NK-92 treated with Interleukin-12 subunit alpha and Interleukin-12 subunit beta, amount 100 ng/mL, for 24 hours (cell line): ENCODE measurements at places on chromosomes 5 and 9.
A peak's percentile ranks its signal among the peaks of the same experiment; 100 is the strongest.

- no peak for DNase-seq
Observed at GRCh38 chr9:35407846-35408245, 82.1 kb upstream of the RUSC2 start.

GRCh38 chr5:115684513-115685037 lies 58.7 kb upstream of the TMED7 start:
- no peak for DNase-seq

GRCh38 chr9:75432386-75432785 lies 344.1 kb downstream of the OSTF1 start:
- no peak for DNase-seq

DNA sequence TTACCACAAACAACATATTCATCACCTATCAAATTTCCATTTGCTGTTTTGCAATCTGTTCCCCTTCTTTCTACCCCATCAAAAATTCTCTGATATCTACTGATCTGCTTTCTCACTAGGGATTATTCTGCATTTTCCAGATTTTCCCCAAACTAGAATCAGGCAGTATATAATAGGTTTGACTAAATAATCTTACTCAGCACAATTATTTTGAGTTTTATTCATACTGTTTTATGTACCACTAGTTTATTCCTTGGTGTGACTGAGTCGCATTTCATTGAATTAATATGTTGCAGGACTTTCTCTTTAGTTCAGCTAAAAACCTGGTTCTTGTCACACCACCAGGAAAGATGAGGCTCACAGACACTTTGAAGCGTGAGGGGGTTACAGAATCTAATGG lies 131.4 kb downstream of the CYLC2 start:
- DNase-seq = no peak

- peak; percentile 46 for DNase-seq
Observed at GRCh38 chr5:131068893-131069643, 96.0 kb downstream of the HINT1 start.
